ENCODE measurements at places on chromosomes 6 and 20.

GRCh38 chr6:15036690-15037245 lies 209.1 kb upstream of the JARID2 start:
- no peak for DNase-seq

- DNase-seq: no peak
Measured at GRCh38 chr20:63215101-63216040, 560 bp downstream of the YTHDF1 start.

GRCh38 chr6:38599261-38599660 lies 40.5 kb downstream of the BTBD9 start:
- DNase-seq: no peak

DNA sequence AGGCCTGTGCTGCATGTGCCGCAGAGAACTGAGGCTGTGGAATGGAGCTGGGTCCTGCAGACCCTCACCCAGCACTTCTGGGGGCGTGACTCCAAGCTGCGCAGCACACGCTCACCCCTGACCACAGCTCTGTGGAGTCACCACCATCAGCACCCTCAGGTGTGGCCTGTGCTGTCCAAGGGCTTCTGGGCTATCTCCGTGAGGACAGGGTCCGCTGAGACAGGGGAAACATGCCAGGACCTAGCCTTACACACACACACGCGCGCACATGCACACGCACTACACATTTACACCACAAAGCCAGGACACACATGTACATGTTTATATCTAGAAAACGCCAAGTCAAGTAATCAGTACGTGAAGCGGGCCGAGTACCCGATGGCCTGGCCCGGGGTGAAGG lies 26.8 kb upstream of the TCFL5 start:
- DNase-seq: no peak

DNA sequence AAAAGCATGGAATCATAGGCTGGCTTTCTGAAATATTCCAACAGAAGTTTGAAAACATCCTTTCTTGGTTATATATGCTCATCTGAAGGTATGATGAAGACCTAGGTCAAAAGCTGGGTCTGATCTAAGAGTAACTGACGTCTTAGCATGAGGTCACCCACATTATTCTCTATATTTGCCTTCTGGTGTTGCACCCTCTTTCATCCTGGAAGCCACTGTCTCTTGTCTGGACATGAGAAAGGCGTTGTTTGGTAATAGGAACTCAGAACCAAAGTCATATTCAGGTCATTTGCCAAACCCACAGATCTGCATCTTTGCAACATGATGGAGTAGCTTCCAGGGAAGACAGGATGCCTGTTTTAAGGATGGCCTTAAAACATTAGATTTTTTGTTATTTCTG lies 17.6 kb downstream of the GABRR1 start:
- no peak for DNase-seq

GRCh38 chr6:109503327-109504224 lies 20.6 kb upstream of the ZBTB24 start:
- DNase-seq: no peak
